ENCODE measurements at places on chromosomes 2 and 18.

DNA sequence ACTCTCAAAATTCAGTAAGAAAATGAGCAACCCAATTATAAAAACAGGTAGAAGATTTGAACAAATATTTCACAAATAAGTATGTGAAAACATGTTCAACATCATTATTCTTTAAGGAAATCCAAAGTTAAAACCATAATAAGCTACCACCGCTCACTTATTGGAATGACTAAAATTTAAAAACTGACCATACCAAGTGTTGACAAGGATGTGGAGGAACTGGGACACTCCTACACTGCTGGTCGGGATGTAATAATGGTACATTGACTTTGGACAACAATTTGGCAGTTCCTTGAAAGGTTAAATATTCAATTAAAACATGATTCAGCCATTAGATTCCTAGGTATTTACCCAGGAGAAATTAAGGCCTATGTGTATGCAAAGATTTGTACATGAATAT lies 336.5 kb downstream of the IRS1 start:
- DNase-seq: no peak

- DNase-seq: no peak
Observed at GRCh38 chr2:65917986-65918385, 485.6 kb upstream of the SPRED2 start.

DNA sequence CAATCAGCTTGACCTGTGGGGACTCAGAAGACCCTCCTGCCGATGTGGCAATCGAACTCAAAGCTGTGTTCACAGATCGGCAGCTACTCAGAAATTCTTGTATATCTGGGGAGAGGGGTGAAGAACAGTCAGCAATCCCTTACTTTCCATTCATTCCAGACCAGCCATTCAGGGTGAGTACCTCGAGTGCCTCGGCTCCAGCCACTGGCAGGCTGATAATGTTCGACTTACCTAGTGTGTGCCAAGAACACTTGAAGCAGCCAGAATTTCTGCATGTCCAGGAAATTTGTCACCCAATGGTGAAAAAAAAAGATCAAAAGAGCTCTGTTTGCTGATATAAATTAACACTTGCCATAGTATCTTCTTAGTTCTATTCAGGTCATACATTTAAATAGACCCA lies 2.3 kb downstream of the LGALSL start:
- DNase-seq: no peak

GRCh38 chr2:218039171-218039570 lies 29.9 kb upstream of the RUFY4 start:
- no peak for DNase-seq

DNA sequence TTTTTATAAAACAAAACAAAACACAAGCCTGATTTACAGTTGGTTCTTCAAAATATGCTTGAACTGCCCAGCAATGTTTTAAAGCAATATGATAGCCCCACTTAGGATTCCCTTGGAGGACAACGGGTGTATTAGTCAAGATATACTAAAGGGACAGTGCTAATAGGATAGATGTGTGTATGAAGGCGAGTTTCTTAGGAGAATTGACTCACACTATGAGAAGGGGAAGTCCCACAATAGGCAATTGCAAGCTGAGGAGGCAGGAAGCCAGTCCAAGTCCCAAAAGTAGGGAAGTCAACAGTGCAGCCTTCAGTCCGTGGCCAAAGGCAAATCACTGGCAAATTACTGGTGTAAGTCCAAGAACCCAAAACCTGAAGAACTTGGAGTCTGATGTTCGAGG lies 167.9 kb downstream of the CBLN2 start:
- DNase-seq: no peak

DNA sequence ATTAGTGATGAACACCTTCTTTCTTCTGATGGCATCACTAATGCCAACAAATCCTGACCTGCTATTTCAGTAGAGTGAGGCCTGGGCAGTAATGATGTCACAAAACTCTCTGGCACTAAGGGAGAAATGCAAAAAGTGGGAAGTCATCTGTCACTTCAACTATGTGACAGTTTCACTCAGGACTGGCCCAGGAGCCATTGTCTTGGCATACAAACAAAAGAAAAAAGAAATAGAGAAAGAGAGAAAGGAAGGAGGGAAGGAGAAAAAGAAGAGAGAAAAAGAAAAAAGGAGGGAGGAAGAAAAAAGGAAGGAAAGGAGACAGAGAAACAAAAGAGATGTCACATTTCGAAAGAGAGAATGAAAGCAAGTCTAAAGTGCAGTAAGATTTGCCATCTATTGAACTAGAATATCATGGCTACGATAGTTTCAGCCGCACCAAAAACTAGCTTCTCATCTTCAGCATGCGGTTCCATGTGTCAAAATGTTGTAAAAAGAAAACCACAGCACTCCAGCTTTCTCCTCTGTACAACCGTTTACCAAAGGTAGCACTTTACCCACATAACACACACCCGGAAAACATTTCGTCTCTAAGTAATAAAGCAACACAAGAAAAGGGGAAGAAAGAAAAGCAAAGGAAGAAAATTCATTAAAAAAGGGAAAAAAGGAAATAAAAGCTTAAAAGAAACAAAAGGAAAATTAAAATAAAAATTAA lies 50.1 kb downstream of the CD226 start:
- DNase-seq: no peak

DNA sequence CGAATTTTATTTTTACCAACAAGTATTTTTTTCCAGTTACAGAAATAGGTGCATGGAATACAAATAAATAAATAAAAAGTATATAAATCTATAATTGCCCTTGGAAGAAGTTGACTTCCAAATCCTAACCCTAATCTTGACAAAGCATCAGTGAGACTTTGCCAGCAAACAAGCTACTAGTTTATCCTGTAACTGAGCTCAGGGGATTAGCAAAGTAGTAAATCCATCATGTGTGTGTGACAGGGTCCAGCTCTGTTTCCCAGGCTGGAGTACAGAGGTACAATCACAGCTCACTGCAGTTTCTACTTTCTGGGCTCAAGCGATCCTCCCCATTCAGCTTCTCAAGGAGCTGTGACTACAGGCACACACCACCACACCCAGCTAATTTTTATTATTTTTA lies 948.0 kb upstream of the CNTNAP5 start:
- no peak for DNase-seq

- no peak for DNase-seq
Observed at GRCh38 chr18:37405229-37405628, 160.4 kb downstream of the CELF4 start.

DNA sequence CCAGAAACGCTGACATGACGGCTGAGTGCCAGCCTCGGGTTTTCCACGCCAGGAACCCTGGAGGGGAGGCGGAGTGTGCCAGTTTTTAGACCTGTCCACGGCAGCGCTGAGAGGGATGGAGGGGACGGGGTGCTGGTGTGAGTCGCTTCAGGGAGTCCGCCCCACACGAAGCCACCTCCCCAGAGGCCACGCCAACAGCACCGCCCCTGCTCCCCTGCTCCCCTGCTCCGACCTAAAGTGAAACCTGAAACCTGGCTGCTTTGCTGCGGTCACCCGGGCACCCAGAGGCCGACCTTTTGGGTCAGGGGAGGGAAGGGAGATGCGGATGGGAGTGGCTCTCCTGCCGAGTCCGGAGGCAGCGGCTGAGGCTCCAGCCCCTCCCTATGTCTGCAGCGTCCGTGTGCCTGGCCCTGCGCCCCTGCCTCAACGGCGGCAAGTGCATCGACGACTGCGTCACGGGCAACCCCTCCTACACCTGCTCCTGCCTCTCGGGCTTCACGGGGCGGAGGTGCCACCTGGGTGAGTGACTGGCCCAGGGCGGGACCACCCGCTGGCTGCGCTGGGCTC lies 38.1 kb downstream of the SNED1 start:
- peak; percentile 70 for DNase-seq

DNA sequence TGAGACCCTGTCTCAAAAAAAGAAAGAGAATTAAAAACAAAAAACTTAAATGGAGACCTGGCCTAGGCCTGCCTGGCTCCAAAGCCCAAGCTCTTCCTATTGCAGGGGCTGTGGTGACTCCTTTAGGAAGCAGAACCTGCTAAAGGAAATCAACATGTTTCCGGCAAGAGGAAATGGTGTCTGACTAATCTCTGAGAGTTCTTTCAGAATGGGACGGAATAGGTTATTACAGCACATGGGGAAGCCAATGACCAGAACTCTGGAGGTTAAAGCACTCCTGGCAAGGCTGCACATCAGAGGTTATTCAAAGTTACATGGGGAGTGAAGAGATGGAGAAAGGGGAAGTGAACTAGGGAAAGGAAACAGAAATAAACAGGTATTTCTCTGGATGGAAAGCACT lies 21.4 kb downstream of the KIF3C start:
- no peak for DNase-seq

DNA sequence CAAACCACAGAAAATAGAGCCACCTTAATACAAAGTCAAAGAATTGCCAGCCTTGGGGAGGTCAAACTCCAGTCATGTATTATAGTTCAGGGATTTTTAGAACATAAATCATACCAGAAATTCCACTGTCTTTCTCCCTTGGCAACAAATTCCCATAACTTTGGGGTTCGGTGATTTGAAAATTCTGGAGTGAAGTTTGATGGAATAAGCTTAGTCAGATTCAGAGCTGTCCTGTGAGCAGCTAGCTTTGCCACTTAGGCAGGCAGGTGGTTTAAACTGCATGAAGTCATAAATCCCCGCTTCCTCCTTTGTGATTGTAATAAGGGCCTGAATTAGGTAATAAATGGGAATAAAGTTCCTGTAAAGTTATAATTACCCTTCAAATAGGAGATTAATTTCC lies 457.0 kb upstream of the HNMT start:
- no peak for DNase-seq

- no peak for DNase-seq
Observed at GRCh38 chr2:101830555-101830954, 133.0 kb downstream of the MAP4K4 start.

Measured in memory B cell (primary cell).